Hippocampal formation (tissue), 2 donors: ENCODE measurements at places on chromosomes 7 and 10.

GRCh38 chr10:15035385-15036301 is 8.1 kb upstream of the OLAH start:
- DNase-seq: peak; percentile 12

DNA sequence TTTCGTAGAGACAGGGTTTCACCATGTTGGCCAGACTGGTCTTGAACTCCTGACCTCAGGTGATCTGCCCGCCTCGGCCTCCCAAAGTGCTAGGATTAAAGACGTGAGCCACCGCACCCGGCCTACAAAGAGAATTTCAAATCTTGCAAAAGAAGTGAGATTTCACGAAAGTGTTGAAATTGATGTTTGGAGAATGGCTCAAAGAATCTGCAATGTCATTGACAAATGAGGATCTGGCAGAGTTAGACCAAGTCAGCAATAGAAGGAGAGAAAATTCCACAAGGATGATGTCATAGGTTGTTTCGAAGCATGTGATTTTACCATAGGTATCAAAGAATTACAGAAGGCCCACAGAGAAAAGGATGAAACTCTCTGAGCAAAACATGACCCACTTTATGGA is 71.7 kb downstream of the LYZL2 start:
- DNase-seq: no peak

DNA sequence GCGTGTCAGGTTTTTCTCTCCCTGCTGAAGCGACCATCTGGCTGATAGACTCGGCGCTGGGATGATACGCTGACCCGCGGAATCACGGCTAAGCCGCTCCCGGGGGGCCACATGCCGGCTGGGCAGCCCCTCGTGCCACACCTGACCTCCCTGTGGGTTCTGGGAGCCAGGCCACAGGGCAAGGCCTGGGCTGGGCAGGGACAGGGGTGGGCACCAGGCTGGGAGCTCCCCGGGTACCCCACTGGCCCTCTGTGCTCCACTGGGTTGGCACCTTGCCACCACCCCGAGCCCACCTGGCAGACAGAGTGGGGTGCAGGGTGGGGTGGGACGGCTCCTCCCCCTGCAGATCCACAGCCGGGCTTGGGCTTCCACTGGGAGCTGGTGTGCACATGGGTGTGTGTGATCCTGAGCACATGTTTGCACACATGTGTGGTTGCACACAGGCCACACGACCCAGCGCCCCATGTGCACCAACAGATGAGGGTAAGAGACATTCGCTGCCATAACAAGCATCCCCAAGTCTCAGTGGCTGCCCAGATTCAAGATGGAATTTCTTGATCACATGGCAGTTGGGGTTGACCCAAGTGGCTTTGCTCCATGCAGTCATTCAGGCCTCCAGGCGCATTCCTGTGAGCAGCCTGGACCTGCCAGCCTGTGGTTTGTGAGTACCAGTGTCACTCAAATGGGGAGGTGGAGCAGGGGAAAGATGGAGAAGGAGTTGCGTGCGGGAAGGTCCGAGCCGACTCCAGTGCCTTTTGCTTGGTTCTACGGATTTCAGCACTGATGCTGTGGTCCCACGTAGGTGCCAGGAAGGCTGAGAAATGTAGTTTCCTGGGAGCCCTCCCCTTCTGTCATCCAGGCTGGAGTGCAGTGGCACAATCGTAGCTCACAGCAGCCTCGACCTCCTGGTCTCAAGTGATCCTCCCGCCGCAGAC is 79.7 kb downstream of the UNCX start:
- DNase-seq: no peak

DNA sequence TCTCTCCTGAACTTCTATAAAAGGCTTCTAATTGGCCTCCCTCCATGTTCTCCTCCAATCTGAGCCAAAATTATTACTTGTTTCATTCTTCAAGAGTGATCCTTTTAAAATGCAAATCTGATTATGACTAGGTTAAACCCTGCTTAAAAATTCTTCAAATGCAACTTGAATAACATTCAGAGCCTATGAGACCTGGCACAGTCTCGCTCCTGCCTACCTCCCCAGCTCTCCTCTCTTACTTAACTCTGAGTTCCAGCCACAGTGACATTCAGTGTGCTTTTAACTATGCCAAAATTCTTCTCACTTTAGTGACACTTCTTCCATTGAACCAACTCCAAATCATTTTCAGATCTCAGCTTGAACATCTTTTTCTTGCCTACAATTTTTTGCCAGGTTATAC is 68.8 kb downstream of the TMEM168 start:
- DNase-seq: no peak

DNA sequence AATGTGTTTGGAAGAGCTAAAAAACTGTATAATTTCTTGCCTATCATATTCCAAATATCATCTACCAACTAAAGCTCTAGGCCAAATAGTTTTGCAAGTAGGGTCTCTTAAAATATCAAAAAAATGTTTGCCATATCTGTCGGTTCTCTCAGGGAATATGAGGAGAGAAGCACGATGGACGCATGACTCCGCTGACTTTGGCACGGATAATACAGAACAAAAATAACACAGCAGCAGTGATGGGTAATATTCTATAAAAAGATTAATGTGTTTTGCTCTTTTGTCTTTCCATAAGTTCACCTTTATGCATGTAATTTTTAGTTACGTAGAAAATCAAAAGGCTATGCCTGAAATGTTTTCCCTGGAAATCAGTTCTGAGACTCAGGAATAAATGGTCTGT is 919 bp upstream of the IDI2 start:
- DNase-seq: no peak

DNA sequence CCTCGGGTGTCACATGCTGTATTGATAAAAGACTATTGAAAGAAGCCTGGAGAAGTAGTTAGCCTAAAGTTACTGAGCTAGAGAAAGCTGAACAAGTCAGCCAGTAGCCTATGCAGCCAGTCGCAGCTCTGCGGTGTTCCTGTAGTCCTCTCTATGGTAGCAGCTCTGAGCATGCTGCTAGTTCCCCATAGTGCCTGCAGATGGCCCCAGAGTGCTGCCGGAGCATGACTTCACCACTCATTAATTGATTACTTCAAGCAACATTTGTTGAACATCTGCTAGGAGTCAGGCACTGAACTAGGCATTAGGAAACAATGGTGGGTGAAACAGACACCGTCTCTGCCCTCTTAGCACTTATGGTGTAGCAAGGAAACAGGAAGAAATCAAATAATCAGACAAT is 422.7 kb downstream of the SORCS3 start:
- no peak for DNase-seq

- DNase-seq: no peak
Measured at GRCh38 chr7:44288381-44288685, 37.1 kb downstream of the CAMK2B start.
